ENCODE measurements at places on chromosomes 2 and 18.
A peak's percentile ranks its signal among the peaks of the same experiment; 100 is the strongest.

DNA sequence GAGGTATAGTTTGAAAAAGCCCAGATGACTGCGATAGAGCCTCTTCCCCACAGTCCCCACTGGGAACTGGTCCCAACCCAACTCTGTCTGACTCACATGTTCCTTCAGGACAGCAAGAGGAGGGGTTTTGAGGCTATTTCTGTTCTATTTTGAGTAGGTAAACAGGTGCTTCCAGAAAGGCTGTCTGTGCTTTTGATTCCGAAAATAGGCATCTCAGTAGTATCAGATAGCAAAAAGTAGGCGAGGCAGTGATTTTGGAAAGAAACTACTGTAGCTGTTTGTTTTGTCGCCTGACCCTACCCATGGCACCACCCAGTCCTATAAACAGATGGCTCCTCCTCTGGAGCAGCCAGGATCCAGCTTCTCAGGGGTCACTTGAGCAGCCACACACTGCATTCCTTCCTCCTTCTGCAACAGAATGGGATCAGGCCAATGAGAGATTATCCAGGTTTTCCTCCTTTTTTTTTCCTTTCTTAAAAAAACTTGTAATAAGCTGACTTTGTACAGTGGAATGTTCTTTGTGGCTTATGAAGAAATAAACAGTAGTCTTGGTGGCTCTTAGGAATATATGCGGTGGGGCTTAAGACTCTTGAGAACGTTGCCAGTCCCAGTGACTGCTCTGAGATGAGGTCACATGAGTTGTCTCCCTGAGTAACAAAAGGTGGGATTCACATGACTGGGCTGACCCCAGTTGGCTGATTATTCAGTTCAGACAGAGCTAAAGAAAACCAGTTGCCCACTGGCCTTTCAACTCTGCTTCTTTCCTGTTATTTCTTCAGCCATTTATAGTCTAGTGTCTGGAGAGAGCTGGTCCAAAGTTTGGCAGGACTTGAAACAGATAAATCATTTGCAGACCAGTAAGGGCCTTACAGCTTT, 98.6 kb downstream of the KCNS3 start:
- DNase-seq: no peak

DNA sequence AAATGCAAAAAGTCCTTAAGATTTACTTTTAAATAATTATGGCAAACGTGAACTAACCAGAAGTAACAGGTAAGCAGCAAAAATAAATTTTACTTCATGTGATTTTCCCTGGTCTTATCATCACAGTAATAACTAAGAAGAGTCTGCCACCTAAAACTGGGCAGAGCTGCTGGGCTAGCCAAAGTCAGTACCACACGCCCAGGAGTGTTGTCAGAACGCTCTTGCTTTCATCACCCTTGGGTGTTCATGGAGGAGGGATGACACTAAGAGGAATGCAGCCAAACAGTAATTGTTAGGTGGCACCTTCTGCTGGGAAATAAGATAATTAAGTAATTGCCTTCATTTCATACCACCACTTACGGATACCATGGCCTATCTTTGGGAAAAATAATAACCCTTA, 92.0 kb upstream of the NEUROD1 start:
- no peak for DNase-seq

GRCh38 chr2:237309416-237309815, 104.5 kb downstream of the COL6A3 start:
- no peak for DNase-seq

GRCh38 chr2:122471753-122472152, 716.3 kb downstream of the TSN start:
- DNase-seq: no peak

DNA sequence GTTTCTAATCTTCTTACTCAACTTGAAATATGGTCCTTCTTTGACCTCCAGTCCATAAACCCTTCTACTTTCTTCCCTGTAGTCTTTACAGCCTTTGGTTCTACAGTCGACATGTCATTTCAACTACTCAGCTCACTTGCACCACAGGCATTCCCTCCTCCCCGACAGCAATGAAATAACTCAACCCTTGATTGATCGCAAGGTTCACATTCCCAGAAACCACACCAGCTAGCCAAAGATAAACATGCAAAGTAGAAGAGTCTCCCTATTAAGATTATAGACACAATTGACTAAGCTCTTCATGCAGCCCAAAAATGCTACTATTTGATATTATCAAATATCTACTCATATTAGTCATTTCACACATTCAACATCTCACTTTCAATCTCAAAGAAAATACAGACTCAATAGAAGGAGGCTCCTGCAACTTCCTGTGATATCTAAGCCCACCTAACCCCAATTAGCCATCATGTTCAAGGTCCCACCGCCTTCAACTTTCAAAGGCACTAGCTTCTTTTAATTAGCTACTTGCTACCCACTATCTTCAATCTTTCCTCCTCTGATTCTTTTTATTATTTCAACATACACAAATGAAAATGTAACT, 50.8 kb downstream of the RTTN start:
- no peak for DNase-seq

- DNase-seq: no peak
Observed at GRCh38 chr18:64983497-64984238, 767.1 kb upstream of the CDH7 start.

DNA sequence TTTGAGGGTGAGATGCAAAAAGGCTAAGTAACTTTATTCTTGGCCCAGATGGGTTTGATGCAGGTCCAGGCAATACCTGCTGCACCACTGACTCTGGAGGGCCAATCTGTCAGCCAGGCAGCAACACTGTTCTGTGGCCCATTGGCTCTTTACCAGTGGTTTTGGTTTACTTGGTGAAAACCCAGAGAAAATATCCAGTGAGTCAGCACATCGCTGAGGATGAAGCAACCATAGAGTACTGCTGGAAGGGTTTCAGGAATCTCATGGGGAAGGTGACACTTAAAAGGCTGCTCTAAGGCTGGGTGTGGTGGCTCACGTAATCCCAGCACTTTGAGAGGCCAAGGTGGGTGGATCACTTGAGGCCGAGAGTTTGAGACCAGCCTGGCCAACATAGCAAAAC, 192.5 kb upstream of the FAM98A start:
- no peak for DNase-seq

- no peak for DNase-seq
Observed at GRCh38 chr2:61910603-61911002, 5.1 kb downstream of the COMMD1 start.

GRCh38 chr18:13629841-13630715, 96.3 kb downstream of the FAM210A start:
- DNase-seq: peak; percentile 69

DNA sequence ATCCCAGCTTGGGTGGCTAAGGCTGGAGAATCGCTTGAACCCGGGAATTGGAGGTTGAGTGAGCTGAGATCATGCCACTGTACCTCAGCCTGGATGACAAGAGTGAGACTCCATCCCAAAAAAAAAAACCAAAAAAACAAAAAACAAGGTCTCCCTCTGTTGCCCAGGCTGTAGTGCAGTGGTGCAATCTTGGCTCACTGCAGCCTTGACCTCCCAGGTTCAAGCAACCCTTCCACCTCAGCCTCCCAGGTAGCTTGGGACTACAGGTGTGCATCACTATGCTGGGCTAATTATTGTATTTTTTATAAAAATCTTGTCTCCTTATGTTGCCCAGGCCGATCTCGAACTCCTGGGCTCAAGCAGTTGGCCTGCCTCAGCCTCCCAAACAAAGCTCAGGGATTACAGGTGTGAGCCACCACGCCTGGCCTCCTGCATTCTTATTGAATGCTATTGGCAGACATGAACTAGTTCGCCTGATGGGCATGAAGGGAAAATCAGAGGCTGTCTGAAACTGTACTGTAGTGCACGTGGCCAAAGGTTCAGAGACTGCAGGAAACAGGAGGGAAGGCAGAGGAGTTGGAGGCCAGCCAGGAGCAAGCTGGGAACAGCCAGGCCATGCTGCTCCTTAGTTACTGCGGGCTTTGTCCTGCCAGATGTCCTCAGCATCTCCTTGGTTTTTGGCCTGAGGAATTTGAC, 16.0 kb upstream of the ASXL2 start:
- DNase-seq: no peak

- no peak for DNase-seq
Observed at GRCh38 chr2:239581352-239581901, 180.6 kb upstream of the HDAC4 start.

- peak; percentile 69 for DNase-seq
Observed at GRCh38 chr2:107383691-107384090, 443.0 kb upstream of the RGPD4 start.

GRCh38 chr2:95018861-95019550, 6.5 kb upstream of the MAL start:
- DNase-seq: no peak

- no peak for DNase-seq
Observed at GRCh38 chr2:151491496-151491895, 81.8 kb downstream of the RIF1 start.

- DNase-seq: no peak
Observed at GRCh38 chr2:21754164-21754788, 630.5 kb downstream of the TDRD15 start.

DNA sequence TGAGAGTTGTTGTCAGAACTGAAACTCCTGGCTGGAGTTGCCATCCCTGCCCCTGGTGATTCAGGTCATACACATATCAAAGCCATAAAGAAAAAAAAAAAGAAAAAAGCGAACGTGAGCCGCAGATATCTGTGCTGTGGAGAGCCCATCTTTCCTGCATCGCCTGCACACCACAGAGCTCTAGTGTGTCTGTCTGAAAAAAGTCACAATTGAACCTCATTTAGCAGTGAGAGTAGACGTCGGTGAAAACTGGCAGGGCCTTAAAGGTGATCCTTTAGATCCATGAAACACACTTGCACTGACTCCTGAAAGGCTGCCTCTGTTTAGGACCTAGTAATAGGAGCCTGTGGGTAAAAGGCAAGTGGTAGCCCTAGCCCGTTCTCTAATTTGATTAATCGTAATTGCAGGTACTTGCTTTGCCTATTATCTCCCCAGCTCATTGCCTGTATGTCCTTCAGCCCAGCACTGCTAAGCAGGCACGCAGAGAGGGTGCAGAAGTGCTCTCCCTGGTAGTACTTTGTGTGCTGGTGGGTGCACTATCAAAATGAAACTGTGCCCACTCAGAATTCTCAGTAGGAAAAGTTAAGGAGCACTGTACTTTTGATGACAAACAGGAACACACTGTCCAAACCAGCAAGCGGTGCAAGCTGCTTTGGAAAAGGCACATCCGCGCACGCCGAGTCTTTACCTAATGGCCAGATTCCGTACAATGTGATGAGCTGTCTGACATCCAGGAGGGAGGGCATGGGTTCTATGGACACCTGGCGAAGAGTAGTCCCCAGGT, 103.5 kb upstream of the ASB18 start:
- no peak for DNase-seq

- no peak for DNase-seq
Observed at GRCh38 chr2:45724335-45724734, 72.9 kb downstream of the PRKCE start.

DNA sequence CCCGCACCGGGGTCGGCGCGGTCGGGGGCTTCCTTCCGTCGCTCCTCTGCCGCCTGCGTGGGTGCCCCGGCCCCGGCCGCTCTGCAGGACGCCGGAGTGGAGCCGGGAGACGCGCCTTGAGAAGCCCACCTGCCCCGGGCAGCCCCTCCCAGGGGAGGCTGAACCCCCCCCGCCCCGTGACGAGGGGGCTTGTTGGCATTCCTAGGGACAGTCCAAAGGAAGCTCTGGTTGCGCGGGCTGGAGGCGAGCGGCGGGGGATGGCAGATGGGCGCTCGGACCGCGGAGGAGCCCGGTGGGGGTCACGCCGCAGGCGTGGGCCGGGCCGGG, 133.5 kb upstream of the MGAT5 start:
- no peak for DNase-seq

DNA sequence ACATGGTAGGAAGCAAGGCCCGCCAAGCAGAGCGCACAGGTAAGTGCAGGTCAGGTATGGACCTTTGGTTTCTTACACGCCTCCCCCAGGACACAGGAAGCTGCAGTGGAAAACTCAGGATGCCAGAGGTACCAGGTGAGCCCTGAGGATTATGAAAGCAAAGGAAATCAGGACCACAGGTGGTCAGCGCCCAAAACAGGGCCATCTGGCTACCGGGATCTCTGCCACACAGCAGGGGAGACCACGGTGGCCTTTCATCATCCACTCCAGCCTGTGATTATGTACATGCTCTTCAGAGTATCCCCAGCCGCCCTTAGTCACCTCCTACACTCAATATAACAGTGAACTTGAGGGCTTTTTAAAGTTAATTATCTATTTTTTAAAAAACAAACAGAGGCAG, 125.5 kb upstream of the EPC2 start:
- no peak for DNase-seq

DNA sequence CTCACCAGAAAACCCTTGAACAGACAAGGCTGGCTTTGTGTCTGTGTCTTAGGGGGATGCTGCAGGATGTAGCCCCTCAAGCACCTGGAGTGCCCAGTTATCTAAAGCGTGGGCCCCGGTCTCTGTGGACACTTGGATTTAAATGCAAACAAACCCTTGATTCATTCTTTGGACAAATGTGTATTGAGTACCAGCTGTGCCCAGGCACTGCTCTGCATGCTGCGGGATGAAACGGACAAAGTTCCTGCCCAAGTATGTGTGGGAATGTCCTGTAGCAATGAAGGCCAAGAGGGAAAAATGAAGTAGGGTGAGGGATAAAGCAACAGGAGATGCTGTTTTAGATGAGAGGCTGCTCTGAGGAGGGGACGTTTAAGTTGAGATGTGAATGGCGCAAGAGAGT, 53.9 kb downstream of the BOLA3 start:
- no peak for DNase-seq

GRCh38 chr18:45993438-45993837, 26.3 kb upstream of the EPG5 start:
- DNase-seq: no peak

DNA sequence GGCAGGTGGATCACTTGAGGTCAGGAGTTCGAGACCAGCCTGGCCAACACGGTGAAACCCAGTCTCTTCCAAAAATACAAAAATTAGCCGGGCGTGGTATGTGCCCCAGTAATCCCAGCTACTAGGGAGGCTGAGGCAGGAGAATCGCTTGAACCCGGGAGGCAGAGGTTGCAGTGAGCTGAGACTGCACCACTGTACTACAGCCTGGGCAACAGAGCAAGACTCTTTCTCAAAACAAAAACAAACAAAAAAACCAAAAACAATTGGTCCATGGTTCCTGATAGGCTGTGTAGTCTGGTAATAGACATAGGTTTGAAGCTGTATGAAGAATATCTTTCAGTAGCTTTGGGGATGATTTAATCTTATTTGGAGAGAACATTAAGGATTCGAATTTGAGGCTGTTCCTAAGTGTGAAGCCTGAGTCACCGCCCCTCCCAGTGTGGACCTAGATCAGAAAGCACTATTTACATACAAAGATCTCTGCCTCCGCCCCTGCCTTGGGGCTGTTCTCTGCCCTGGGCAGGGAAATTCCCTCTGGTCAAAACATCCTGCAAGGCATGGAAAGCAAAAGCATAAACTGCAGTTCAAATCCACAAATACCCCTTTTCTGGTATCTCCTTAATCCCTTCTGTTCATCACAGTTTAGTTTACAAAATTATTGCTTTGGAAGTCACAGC, 52.8 kb upstream of the PMAIP1 start:
- DNase-seq: no peak

DNA sequence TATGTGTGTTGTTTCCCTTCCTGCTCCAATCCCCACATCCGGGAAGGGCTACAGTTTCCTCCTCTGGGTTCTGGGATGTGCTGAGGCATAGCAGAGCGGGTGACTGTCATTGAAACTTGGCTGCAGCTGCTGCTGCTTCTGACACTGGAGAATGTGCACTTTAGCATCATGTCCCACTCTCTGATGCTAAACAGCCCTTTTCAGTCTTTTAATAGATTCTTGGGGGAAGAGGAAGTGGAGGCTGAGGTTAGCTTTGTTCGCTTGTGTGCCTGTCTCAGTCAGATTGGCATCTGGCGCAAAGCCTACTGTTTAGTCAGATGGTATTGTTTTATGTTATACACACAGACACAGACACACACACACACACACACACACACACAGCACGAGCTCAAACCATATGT, 136.5 kb upstream of the RND3 start:
- no peak for DNase-seq

GRCh38 chr2:50491541-50492476, 540.1 kb downstream of the NRXN1 start:
- no peak for DNase-seq
